ENCODE measurements at places on chromosomes 3 and 15.

GRCh38 chr3:8768364-8769087 lies 887 bp downstream of the OXTR start:
- peak; percentile 41 for DNase-seq

DNA sequence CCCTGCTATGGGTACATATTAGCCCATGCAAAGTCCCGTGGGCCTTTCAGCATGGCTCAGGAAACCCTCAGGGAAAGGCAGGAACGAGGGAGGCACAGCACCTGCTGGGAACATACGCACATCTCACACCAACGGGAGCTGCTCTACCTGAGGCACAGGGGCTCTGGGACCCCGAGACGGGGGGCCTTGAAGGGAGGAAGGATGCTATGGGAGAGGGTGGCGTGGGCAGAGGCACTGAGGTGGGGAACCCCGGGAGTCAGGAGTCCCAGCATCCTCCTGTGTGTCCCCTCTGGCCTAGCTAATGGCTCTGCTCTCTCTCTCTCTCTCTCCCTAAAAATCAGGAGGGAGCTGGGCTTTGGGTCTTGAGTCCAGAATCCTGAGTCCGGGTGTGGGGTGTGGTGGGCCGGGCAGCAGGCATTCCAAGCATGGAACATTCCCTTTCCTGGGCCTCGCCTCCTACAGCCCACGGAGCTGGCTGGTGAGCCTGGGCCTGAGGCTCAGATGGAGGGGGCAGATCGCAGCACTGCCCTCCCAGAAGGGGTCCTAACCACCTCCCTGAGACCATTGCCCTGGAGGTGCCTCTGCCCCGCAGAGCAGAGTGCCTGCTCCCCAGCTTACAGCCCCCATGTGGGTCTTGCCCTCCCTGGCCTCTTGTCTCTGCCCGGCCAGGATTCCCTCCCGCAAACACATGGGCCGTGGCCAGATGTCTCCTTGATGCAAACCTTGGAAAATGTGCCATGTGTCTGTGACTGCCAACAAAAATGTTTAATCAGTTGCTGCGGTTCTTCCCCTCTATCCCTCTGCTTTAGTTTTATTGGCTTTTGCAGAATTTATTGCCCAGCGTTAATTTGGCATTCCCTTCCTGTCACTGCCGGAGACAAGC lies 101.6 kb downstream of the TMEM266 start:
- no peak for DNase-seq

DNA sequence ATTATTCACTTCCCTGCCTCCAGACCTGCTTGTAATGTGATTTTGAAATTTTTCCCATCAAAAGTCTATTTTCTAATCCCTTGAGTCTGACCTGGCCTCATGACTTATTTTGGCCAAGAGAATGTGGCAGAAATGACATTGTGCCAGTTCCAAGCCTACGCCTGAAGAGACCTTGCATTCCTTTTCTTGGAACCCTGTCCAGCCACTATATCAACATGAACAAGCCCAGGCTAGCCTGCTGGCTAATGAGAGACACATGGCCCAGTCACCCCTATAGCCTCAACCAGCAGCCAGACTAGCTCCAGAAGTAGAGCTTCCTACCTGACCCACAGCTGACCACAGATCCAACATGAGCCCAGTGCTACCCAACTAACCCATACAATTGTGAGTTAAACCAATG lies 121.1 kb upstream of the ACP3 start:
- DNase-seq = no peak

GRCh38 chr15:68798346-68799094 lies 22.2 kb downstream of the ANP32A start:
- no peak for DNase-seq

DNA sequence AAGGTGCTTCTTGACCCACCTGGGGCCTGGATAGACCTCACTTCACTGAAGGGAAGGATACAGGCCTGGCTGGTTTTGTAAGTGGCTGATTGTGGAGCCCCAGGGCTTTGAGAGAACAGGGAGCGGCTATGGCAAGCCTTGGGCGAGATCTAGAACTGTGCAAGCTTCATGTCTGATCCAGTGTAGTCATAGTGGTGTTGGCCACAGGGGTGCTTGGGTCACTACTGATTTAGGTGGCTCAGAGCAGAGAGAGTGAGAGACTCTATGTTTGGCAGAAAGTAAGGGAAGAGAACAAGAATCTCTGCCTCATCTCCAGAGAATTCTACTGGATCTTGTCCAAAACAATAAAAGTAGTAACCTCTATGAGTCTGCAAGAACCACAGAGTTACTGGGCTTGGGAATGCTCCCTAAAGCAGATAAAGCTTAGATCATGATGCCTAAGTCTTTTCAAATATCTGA lies 394.2 kb upstream of the EPHA3 start:
- DNase-seq = no peak

DNA sequence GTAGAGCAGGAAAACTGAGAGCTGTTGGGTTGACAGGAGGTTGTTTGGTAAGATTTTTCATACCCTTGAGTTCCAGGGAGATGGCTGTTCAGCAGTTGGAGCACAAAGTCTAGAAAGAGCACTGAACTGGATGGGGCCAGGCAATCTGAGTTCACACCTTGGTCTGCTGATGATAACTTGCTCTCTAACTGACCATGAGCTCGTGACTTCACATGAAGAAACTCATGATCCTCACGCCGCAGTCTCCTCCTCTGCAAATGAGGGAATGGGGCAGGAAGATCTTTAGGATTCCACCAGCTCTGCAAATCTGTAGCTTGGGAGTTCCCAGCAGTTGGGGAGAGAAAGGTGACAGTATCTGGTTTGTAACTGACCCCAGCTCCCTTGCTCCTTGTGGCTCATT lies 33.7 kb downstream of the CORO2B start:
- no peak for DNase-seq

DNA sequence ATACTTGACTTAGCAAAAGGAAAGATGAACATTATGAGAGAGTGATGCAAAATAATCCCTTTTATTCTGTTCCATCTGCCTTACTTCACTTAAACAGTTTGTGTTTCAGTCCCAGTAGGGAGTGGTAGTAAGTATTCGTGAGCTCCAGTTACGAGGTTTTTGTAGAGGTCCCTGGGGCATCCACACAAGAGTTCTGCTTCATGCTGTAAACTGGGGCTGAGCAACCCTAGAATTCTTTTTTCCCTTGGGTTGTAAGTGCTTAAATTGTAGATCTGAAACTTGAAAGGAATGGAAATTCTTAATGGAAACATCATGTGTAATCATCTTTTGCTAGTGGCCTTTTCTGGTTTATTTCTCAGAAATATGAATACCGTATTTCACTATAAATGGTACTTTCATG lies 79.5 kb downstream of the SEMA6D start:
- DNase-seq = no peak

DNA sequence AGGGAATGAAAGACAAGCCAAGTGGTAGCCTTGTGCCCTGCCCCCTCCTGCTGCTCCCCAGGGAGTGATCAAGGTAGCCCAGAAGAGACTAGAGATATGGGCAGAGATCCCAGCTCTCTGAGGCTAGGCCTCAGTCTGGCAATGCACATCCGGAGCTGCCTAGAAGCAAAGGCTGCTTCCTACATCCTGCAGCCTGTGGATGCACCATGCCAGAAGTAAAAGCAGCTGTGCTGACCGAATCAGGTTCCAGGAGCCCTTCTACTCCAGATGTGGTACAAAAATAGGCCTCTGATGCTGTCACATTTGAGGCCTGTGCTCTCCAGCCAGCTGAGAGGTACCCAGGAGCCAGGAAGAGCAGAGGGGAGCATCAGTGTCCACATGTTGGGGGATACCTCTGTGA lies 16.0 kb downstream of the TRAIP start:
- DNase-seq = no peak

DNA sequence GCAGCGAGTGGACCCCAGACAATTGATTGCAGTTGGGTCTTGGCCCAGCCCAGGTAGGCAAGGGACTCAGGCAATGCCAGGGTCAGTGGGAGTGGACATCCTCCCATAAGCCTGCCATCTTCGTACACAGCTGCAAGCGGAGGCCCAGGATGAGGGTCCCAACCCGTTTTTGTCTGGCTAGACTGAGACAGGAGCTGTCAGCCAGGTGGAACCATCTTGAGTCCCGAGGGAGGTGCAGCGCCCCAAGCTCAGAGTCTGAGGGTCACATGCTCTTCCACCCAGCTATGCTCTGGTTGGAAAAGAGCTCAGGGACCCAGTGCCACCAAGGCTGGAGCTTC lies 22.6 kb upstream of the IP6K2 start:
- no peak for DNase-seq

GRCh38 chr3:103968751-103969150 lies 1398.0 kb upstream of the ALCAM start:
- DNase-seq = no peak

DNA sequence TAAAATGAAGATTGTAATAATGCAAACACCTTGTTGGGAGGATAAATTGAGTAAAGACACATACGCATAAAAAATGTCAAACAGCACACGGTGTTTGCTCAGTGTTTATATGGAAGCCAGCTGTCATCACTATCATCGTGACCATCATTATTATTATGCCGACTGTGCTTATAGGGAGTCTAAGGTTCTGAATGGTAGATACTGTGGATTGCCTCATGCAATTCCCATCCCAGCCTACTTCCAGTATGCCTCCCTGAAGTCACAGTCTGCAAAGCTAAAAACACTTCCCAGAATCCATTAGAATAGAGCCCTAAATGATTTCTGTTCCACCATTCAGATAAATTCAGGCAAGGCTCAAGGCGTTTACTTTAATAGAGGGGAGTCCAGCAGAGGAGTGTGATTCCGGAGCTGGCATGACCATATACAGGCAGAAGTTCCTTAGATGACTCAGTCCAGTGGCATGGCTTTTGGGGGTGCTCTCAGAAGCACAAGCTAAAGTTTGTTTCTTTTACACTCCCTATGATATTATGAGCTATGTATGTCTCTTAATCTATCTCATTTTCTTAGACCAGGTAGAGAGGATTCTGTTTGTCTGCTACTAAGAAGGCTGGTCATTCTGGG lies 148.7 kb downstream of the MEX3B start:
- DNase-seq = no peak

DNA sequence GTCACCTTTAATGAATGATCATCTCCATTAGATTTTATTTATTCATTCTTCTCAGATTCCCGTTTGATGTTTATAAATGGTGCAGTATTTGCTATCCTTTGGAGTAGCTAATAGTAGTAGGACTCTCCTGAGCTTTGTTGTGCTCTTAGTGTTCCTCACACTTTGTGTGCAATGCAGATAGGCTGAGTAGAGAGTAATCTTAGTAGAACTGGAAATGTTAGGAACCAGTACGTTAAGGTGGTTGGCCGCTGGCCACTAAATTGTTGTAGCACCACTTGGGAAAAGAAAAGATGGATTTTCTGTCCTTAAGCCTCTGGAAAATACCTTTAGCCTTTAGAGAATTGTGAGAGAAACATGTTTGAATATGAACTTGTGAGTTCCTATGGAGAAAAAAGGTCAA lies 19.9 kb upstream of the EBLN2 start:
- DNase-seq = no peak

- DNase-seq = no peak
These were observed 53.8 kb upstream of the CPB1 start for GRCh38 chr3:148773805-148774204.

GRCh38 chr15:57609805-57610529 lies 18.3 kb downstream of the MYZAP start:
- no peak for DNase-seq

DNA sequence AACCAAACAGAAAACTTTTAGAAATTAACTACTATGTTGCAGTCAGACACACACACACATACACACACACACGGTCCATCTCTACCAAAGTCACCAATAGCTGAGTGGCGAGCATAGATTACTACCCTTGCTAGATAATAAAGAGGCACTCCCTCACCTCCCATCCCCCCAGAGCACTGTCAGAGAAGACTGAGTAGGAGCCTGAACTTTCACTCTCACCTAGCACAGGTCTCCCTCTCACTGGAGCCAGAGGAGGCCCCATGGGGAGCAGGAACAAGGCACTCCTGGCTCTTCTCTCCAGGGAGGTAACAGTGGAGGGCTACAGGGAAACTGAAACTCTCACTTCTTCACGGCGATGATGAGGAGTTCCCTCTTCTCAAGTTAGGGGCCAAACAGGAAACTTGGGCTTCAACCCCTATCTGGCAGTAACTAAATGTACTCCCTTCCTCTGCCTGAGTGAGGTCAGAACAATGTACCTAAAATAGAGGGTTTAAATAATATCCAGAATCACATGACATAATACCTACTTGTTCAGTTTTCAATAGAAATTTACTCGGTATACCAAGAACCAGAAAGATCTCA lies 975.3 kb upstream of the GBE1 start:
- DNase-seq = no peak

- DNase-seq = no peak
These were observed 594.8 kb downstream of the MAGI1 start for GRCh38 chr3:65443739-65444446.

DNA sequence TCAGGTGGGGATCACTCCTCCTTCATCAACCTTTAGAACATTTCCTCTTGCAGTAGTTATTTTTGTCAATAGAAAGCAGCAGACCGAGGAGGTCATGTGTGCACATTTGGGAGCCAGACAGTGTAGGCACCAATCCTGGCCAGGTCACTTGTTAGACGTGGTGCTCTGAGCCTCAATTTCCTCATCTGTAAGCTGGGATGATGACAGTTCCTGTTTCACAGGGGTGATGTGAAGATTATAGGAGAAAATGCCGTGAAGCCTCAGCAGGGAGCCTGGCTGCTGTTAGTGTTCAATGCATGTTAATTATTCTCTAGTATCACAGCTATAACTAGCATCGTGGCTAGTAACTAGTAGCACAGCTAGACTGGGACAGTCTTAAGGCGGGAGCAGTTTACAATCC lies 64.7 kb downstream of the ATP2B2 start:
- DNase-seq = no peak

- no peak for DNase-seq
These were observed 594 bp downstream of the CRELD1 start for GRCh38 chr3:9934235-9934621.

DNA sequence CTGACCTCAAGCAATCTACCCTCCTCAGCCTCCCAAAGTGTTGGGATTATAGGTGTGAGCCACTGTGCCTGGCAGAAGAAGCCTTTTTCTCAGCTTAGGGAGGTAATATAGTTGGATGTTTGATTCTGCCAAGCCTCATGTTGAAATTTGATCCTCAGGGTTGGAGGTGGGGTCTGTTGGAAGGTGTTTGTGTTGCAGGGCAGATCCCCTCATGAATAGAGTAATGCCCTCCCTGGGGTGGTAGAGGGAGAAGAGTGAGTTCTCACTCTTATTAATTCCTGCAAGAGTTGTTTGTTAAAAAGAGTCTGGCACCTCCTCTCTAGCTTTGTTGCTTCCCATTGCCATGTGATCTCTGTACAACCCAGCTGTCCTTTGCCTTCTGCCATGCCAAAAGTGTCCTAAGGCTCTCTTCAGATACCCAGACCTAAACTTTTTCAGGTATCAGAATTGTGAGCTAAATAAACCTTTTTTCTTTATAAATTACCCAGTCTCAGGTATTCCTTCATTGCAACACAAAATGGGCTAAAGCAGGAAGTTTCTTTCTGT lies 16.4 kb downstream of the NECTIN3 start:
- DNase-seq = no peak

- no peak for DNase-seq
These were observed 1.3 kb upstream of the PRKAR2A start for GRCh38 chr3:48848816-48849515.
